Stimulated activated CD8-positive, alpha-beta memory T cell treated with anti-CD3 and anti-CD28 coated beads, Interleukin-4, amount 100 ng/mL, for 1 hour (primary cell): ENCODE measurements at places on chromosomes 3 and 15.

DNA sequence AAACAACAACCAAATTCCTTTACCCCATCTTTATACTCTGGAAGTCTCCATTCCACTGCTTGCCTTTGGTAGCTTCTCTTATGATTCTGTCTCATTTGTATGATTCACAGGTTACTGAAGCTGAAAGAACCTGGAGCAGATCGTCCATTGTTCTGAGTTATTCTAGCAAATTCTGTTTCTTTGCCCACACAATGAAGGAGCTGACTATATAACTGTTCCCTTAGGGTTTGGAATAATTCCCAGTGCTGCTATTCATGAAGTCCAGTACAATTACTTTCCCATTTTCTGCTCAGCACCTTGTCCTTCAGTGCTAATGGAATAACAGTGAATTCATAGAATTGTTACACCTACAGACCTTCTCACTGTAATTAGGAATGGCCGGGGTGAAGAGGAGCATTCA, 167.8 kb downstream of the CHST2 start:
- no peak for DNase-seq

DNA sequence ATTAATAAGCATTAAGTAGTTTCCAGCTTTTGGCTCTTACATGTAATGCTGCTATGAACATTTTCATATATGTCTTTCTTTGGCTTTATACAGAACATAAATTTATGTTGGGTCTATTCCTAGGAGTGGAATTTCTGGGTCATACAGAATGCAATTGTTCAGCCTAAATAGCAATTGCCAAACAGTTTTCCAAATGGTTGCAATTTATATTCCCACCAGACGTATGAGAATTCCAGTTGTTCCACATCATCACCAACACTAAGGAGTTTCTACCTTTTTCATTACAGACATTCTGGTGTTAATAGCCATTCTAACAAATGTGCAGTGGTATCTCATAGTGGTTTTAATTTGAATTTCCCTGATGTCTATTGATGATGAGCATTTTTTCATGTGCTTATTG, 160.1 kb upstream of the TMC3 start:
- no peak for DNase-seq

- no peak for DNase-seq
Observed at GRCh38 chr3:49792371-49793150, 6.2 kb upstream of the IP6K1 start.

DNA sequence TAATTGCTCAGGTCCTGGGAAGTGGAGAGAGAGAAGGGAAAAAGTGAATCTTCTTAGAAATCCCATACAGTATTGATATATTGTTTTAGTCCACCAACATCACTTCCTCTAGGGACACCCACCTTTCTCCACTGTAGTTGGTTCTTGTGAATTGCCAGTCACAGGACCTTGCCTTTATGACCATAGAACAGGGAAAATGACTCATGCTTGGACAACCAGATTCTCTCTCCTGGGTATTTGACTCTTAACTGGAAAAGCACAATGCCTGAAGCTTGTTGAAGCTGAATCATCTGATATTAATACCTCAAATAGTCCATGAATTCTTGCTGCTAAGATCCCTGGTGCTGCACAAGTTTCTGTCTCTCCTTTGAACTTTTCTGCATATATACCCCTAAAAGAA, 32.5 kb upstream of the DCLK3 start:
- DNase-seq, result no peak

- no peak for DNase-seq
Observed at GRCh38 chr3:117602058-117602644, 892.6 kb downstream of the TUSC7 start.

DNA sequence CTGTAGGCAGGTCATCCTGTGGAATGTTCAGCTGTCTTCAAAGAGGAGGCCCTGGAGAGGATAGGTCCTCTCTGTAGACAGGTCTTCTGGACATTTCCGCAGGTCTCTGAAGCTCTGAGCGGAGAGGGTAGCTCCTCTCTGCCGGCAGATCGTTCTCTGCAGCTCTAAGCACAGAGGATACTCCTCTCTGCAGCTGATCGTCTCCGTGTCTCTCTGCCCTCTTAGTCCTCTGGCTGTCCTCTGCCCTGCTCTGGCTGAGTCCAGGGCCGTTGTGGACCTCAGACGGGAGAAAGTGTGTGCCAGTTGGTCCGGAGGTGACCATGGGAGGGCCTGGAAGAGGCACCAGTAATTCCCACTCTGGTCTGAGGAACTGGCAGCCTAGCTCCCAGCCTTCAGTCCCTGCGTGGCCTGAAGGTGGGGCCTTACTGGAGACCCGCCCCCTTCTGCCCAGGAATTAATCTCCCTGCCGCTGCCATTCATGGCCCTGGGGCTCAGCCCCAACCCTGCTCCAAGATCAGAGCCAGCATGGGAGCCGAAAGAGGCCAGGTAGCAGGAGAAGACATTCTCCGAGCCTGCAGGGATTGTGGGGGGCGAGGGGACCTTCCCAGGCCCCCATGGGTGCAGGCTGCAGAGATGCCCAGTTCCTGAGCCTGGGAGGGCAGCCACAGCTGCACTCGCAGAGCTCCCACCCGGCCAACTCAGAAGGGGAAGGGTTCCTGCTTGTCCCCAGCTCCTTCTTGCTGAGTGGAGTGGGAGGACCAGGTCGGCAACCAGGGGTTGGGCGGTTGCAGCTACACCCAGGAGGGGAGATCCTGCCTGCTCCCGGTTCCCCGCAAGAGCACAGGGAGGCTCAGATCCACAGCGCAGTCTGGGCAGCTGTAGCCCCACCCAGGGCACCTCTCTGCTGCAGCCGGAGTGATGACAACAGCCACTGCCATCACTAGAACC, 488.7 kb downstream of the RSL24D1 start:
- no peak for DNase-seq

GRCh38 chr3:192817053-192817452, 89.7 kb upstream of the FGF12 start:
- no peak for DNase-seq

DNA sequence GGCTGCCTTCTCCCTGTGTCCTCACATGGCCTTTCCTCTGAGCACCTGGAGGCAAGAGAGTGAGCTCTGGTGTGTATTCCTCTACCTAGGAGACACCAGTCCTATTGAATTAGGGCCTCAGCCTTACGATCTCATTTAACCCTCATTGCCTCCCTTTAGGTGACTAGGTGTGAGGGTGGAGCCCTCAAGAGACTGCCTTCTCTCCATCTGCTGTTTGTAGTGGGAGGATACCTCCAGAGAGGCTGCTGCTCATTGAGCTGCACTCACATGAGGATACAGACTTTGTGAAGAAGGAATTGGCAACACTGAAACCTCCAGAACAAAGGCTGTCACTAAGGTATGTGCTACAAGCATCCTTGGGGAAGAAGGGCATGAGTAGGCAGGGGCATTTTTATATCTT, at the start of gene CCR8:
Gene CCR8 (plus strand): TSS at position 217 of the 400 bp plus-strand sequence. CDS start 2,623 bp downstream, outside the sequence.
- no peak for DNase-seq

DNA sequence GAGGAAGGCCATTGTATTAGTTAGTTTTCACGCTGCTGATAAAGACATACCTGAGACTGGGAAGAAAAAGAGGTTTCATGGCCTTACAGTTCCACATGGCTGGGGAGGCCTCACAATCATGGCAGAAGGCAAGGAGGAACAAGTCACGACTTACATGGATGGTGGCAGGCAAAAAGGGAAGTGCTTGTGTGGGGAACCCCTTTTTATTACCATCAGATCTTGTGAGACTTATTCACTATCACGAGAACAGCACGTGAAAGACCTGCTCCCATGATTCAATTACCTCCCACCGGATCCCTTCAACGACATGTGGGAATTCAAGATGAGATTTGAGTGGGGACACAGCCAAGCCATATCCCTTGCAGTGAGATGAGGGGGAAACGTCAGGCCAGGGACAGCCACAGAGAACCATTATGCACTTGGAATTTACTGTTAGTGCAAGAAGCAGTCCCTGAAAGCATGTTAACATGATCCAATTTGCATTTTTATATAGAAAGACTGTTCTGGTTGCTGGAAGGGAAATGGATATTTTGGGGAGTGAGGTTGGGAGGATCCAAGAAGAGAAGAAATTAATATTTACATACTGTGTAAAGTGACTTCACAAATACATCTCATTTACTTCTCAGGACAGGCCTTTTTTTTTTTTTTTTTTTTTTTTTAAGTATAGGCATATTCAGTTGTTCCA, 87.1 kb downstream of the ARNT2 start:
- DNase-seq, result no peak

DNA sequence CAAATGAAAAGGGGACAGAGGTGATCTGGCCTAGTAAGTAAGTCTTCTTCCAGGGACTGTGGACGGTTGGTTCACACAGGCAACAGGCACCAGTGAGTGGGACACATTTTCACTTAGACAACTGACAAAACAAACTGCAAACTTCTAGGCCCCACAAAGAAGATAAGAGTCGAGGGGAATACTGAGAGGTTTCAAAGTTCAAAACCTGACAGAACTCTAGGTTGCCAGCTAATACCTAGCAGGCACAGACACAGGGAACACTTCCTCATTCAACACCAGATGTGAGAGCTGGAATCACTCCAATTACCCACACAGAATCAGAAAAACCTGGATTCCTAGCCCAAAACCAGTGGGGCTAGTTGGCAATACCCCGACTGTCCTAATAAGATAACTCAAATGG, 621.7 kb downstream of the ZPLD1 start:
- no peak for DNase-seq

GRCh38 chr3:158106766-158107471, 699 bp upstream of the SHOX2 start:
- no peak for DNase-seq

DNA sequence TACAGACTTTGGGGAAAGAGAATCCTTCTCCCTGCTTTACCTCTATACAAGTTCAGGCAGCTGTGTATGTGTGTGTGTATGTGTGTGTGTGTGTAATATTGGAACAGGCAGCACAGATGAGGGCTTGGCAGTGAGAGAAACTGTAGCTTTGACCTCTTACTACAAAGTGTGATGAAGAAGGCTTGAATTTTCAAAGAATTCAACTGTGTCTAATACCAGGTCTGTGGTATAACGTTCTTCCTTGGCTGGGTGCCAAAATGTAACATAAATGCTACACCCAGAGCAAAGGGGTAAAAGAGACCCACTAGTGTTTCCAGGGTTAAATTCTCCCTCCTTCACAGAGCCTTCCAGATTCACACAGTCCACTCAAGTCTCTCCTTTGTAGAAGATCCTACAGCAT, 51.1 kb downstream of the CHST2 start:
- DNase-seq, result no peak
